ENCODE measurements at places on chromosomes 4 and X.

DNA sequence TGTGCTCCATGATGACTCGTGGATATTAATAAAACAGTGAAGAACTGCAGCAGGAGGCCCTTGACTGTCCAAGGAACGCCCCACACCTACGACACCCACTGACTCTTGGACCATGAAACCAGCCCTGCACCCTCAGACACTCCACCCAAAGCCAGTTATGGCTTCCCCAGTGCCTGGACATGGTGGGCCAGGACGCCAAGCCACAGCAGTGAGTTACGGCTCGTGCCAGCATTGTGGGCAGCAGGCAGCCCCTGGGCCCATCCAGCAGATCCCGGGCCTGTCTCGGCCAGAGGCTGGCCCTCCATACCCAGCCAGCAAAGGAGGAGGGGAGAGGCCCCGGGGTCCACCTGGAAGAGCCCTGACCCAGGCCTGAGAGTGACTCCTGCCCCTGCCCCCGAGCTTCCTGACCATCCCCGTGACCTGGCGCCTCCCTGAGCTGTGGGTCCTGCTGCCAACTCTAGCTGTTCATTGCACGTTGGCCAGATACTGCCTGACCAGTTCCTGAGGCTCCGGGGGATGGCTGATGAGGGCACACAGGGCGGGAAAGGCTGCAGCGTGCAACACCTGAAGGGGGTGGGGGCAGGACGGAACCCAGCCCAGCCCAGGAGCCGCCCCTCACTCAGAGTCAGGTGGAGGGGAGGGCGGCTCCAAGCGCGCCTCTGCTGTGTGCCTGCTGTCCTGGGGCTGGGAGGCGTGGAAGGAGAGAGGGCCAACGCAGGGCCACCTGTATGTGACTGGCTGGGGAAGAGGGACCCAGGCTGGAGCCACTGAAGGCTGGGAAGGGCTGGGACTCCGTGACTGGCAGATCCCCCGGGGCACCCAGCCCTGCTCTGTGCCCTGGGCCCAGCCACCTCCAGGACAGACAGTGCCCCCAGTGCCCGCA is 739 bp downstream of the SLC49A3 start:
- DNase-seq: no peak

DNA sequence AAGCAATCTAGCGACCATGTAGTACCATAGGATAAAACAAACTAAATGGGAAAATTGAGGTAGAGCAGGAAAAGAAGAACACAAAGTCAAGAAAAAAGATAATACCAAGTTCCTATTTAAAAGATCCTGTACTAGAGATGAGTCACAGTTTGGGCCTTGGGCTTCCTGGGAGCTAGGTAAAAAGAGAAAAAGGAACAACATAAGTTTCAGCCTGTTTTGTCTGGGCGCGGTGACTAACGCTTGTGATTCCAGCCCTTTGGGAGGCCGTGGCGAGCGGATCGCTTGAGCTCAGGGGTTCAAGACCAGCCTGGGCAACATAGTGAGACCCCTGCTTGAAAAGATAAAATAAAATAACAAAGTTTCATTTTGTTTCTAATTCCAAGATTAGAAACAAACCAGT is 14.0 kb upstream of the TMEM156 start:
- DNase-seq: no peak

DNA sequence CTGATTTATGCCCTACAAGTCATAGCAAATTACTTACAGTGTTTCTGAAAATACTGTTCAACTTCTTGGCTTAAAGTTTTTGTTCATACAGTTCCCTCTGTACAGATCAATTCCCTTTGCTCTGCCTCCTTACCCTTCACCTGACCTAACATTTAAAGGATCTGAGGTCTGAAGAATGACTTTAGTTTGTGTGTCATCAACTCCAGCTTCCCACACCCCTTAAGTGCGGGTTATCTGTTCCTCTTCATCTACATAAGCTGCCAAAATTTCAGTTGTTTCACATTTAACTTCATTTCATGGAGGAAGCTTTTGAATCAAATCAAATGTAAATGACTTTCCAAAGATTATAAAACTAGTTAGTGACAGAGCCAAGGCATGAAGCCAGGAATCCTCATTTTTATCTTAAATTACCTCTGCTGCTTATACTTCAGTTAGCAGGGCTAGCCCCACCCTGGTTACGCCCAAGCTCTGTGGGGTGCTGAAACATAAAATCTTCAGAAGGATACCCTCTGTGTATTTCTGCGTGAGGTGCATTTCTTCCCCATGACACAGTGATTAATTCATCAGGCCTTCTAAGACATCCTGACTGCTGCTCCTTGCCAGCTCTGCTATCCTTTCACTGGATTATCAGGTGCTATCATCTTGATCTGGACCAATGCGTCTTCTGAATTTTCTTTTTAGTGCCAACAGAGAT is 16.5 kb downstream of the CXCL1 start:
- no peak for DNase-seq

DNA sequence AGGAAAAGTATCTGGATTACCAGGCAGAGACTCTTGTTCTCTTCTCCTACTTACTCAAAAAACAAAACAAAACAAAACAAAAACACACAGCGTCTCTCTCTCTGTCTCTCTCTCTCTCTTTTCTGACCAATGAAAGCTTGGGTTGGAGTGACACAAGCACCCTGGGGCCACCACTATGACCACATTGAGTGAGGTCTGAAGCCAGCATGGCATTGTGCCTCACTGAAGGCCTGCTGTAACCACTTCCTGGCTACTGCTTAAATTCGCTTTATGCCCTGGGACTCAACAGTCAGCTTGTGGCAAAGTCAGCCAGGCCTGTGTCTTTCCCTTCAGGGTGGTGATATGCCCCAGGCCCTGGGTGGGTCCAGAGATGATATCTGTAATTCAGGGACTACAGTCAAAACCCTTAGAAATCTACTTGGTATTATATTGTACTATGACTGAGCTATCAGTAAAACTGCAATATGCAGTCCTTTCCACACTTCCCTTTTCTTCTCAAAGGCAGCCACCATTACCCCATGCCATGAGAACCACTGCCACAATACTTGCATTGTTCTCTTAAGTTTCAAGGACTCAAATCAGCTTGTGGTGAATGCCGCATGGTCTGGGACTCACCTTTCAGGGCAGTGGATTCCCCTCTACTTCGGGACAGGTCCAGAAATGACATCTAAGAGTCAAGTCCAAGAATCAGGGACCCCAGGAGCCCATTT is 606.8 kb upstream of the KLHL4 start:
- DNase-seq: no peak

- no peak for DNase-seq
Measured at GRCh38 chr4:126262665-126263064, 947.9 kb downstream of the FAT4 start.

- no peak for DNase-seq
Measured at GRCh38 chr4:110702326-110702725, 79.4 kb upstream of the PITX2 start.

DNA sequence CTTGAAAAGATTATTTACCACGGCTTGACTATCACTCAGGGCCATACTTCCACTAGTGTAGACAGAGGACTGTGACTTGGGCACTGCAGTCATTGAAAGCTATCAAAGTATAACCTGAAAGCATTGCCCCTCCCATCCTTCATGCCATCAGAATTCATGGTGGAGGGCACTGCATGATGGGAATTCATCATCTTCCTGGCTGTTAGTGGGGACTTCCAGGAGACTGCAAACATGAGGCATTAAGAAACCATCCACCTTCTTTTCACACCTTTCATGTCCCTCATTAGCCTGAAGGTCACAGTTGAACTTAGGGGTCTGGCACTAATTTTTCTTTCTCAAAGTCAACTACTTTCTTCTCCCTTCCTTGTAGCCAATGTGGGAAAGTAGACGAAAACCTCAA is 25.8 kb downstream of the VSIG4 start:
- DNase-seq: no peak

- DNase-seq: no peak
Measured at GRCh38 chr4:60809486-60809800, 390.7 kb upstream of the ADGRL3 start.

DNA sequence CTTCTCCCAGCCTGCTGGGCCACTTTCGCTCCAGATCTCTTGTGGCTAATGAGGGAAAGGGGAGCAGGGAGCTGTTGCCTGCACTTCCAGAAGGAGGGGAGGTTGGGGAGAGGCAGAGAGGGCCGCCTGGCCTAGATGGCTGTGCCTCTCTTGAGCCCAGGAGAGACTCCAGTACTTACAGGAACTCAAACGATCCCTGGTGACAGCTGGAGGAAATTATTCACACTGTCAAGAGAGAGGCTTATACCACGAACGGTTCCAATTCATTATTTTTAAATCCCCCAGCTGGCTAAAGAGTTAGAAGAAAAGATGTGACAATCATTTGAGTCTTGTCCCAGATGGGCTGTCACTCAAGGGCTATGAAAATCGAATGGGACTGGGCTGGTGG is 96.1 kb downstream of the PHKA2 start:
- no peak for DNase-seq

- DNase-seq: no peak
Measured at GRCh38 chrX:48835524-48836329, at the start of gene PCSK1N. Gene PCSK1N (minus strand): TSS chrX:48835610. CDS start chrX:48835532, 78 bp downstream.

GRCh38 chr4:77158487-77158861 is 1.5 kb downstream of the CCNG2 start:
- no peak for DNase-seq

- no peak for DNase-seq
Measured at GRCh38 chr4:83009529-83009928, 1.1 kb downstream of the LIN54 start.

DNA sequence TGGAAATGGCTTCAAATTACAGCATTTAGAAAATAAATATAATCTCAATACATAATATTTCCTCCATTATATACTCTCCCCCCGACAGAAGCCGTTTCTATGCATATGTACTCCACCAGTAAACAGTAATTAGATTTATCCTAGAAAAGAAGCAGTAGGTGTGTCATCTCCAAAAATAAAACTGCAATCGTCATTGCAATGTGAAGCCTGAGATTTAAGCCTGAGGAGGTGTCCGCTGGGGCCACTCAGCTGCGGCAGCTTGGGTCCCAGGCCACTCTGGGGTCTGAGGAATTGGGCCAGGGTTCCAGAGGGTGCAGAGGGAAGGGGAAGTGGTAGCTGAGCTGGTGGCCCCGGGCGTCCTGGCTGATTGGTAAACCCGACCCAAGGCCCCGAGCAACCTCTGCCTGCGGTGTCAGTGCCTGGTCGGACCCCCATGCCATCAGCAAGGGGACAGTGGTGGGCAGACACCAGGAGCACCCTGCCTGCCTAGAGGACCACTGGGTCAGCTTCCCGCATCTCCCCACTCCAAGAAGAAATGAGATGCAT is 7.8 kb upstream of the MXD4 start:
- DNase-seq: no peak

DNA sequence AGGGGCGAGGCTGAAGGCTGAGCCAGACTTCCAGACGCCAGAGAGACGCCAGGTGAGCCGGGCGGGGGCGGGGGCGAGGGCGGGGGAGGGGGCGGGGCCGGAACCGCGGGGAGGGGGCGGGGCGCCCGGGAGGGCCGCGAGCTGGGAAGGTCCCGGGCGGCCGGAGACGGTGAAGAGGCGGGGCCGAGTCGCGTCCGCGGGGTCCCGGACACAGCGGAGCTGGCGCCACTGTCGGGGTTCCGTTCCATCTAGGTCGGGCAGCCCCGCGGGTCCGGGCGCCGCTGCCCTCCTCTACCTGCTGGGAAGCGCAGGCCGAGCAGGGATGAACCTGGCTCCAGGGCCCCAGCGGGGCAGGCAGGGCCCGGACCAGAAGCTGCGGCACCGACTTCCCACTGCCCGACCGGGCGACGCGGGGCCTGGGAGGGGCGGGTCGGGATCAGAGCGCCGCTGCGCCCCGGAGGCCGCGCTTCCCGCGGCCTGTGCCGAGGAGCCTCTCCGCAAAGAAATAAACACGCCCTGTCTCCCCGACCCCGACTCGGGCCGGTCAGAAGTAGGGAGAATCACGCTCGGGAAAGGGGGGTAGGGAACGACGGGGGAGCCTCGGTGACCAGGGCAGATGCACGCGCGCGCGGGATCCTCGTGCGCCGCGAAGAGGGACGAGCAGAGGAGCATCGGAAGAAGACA is 10.6 kb downstream of the HMX1 start:
- no peak for DNase-seq
